ENCODE measurements at places on chromosomes 11 and 22. TPM values are rescaled to one million over a fixed set of nuclear protein-coding genes. Genes with fewer than 3 reads are reported as not detected.

DNA sequence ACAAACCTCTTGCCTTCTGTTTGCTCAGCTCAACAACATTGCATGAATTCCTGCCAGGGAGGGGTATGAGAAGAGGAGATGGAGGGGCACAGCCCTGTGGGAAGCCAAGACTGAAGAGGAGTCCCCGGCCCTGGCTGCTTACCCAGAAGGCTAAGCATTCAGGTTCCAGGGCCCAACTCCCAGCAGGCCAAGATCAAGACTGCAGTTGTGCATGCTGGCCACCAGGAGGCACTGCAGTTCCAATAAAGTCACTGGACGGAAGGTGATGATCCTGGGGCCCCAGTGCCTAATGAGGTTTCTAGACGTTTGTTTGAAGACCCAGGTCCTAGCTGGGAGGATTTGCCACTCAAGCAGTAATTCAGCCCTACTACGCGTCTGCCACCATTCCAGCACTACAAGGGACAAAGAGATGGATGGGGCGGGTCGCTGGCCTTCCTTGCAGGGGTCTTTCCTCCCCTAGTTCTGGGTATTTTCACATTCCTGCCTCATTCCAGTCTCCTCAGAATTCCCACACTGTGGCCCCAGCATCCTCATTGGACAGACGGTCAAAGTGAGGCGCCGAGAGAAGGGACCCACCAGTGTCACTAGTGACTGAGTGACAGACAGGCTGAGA, 23.6 kb downstream of the ALX4 start:
- DNase-seq = peak; percentile 91

- DNase-seq = no peak
These were observed 4.1 kb downstream of the BEST1 start for GRCh38 chr11:61954106-61954850.

DNA sequence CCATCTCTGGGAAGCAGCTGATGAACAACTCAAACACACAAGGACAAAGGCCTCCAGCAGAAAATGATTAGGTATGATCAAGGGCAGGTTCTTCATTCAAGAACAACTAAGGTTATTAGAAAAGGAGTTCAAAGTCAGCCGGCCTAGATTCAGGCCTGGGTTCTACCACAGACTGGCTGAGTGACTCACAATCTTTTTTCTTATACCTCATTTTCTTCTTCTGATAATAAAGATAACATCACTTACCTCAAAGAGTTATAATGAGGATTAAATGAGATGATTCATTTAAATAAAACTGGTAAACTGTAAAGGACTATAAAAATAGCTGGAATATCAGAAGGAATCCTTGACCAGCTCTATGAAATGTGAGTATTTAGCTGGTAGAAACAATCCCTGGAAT, 49.3 kb upstream of the PPP2R1B start:
- DNase-seq = no peak

DNA sequence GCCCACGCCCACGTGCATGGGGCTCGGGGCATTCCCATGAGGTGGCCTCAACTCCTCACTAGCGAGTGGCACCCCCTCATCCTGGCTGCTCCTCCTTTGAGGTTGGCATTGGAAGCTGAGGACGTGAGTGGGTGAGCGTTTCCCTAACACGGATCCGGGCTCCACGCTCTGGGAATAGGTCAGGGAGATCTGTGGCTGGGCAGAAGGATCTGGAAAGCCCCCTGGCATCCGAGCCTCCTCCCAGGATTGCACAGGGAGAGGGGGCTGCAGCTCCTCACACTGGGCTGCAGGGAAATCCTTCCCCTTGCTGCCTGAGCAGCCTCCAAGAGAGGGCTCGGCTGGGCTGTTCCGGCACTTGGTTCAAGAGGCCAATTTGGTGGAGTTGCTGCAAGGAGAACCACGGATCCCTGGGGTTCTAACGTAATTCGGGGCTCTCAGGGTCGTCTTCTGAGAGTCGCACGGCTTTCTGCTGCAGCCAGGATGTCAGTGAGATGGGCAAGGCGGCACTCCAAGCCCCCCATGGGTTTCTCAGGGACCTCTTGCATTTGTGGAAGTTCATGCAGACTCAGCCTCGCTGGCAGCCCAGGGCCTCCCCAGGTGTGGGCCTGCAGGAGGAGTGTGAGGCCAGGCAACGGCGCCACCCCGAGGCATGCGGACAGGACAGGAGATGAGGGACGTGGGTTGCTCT, 1119.0 kb downstream of the BRD1 start:
- DNase-seq = no peak

GRCh38 chr22:44942979-44943700, 66.7 kb downstream of the PHF21B start:
- DNase-seq = no peak

- no peak for DNase-seq
These were observed 44.6 kb downstream of the MYO7A start for GRCh38 chr11:77172666-77172982.

DNA sequence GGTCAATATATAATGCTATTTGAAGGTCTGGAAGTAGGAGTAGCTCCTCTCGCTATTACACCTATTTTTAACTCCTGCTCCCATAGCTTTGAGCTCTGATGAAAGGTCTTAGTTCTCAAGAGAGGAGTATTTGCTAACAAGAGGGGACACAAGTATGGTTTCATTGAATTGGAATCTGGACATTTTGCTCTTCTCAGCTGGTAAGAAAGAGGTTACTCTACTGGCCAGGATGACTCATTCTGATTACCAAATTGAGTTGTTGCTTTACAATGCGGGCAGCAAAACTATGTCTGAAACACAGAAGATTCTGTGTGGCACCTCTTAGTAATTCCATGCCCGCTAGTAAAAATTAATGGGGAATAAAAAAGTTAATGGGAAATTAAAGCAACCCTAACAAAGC, 63.6 kb upstream of the EP300 start:
- no peak for DNase-seq

GRCh38 chr11:45392591-45393091, 106.5 kb upstream of the SYT13 start:
- no peak for DNase-seq

- DNase-seq = no peak
These were observed 3.7 kb downstream of the FAM180B start for GRCh38 chr11:47589977-47590861.

The NPTXR gene
- 116 TPM for total RNA-seq

DNA sequence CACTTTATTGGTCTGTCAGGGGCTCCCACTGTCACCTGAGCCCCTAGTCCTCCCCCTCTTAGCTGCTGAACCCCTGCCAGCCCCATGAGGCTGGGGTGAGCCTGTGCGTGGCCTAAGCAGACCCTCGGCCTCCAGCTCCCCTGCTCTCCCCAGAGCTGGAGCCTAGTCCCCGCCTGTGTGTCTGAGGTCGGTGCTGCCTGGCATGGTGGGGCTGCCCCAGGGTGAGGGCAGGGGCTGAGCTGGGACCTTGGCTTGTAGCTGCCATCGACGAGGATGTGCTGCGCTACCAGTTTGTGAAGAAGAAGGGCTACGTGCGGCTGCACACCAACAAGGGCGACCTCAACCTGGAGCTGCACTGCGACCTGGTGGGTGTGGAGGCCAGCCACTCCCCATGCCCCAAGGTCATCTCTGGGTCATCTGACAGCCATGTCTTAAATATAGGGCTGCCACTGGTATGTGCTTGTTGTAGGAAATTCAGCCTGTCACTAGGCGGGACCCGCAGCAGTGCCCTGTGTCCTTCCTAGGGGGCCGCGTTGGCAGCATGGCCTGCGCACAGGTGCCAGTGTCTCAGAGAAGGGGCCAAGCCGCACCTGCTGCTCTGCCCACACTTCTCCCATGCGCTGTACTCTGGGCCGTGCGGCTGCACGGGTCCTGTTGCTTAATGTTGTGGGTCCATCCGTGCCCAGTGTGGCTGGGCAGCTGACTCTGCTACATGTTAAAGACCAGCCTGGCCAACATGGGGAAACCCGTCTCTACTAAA, 21.0 kb downstream of the PPIL2 start:
- DNase-seq = no peak

DNA sequence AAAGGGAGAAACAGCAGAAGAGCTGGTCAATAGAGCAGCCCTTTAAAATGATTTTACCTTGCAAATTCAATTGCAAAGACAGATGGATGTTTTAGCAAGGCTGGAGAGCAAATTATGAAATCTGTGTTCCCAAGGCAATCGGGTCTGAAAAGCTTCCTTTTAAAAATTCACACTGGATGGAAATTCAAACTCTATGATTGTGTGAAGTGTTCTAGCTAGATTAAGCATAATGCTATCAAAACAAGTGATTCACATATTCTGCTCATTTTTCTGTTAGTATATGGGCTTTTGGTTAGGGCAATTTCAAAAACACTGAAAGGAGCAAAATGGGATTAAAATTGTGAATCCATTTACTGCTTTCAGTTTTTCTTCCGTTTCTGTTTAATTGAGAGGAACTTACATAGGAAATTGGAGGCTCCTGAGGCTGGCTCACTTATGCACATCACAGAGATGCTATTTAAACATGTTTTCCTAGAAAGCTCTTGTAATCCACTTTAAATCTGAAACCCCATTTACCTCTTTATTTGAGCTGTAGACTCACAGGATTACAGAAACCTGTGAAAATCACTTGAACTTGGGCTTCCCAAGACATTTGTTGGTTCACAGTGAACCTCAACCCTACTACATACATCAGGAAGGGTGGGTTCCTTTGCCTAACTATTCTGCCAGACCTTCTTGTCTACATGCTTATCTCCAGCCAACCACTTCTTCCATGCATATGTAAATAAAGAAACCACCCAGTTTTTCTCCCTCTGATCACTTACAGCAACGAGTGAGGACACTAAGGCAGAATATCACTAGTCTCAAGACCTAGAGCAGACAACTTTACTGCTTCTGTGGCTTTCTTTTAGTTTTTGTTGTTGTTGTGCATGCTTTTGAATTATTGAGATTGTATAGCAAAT, 201.9 kb upstream of the PITPNB start:
- peak; percentile 63 for DNase-seq

DNA sequence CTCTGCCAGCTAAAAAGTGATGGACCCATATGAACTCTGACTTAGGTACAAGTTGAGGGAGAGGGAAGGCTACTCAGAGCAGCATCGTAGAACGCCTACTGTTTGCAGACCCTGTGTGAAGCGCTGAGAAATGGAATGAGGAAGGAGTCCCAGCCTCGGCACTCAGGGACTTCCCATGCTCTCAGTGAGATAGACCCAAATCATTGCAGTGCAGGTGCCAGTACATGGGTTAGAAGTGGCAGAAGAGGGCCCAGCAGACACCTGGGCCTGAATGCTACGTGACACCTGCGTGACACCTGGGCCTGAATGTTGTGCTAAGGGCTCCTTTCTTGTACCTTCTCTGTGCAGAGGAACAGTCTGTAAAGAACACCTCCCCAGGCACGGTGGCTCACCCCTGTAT, 2.6 kb upstream of the PDGFB start:
- DNase-seq = no peak

The TEX12 gene
- total RNA-seq = 0.41 TPM

DNA sequence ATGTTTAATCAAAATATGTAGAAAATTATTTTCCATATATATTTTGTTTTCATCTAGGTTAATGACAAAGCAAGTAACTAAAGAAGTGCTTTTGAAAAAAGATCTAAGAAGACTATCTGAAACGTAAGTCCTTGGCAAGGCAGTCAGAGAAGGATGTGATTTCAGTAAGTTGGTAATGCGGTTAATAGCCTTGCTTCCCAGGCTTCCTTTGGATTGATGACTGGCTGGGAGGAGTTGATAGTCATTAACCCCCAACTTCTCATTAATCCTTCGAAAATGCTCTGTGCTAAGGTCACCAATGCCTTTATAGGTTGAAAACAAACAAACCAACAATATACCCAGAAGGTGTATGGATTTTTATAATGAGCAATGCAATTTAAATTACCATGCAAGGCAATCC, 1326.5 kb downstream of the LRRC4C start:
- peak; percentile 50 for DNase-seq

The APLNR gene
- 0.66 TPM for total RNA-seq

DNA sequence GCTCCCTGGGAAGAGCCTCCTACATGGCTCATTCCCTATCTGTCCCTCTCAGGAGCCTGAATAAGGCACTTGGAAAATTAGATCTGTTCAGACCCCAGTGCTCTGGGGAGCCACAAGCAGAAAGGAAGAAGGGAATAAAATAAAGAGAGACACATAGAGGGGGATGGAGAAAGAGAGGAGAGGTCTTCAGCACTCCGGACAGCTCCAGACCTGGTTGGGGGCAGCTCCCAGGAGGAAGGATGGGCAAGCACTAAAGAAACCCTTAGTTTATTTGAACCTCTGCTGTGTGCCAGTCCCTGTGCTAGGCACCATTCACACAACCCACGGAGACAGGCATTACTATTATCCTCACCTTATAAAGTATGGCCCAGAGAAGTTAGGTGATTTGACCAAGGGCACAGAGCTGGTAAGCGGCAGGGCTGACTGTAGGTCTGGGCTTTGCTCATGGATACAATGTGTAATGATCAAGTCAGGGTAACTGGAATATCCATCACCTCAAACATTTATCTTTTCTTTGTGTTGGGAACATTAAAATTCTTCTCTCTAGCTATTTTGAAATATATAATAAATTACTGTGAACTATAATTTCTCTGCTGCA, 53.7 kb upstream of the LRRC32 start:
- DNase-seq = peak; percentile 35

The FOLH1 gene
- 6.1 TPM for total RNA-seq

DNA sequence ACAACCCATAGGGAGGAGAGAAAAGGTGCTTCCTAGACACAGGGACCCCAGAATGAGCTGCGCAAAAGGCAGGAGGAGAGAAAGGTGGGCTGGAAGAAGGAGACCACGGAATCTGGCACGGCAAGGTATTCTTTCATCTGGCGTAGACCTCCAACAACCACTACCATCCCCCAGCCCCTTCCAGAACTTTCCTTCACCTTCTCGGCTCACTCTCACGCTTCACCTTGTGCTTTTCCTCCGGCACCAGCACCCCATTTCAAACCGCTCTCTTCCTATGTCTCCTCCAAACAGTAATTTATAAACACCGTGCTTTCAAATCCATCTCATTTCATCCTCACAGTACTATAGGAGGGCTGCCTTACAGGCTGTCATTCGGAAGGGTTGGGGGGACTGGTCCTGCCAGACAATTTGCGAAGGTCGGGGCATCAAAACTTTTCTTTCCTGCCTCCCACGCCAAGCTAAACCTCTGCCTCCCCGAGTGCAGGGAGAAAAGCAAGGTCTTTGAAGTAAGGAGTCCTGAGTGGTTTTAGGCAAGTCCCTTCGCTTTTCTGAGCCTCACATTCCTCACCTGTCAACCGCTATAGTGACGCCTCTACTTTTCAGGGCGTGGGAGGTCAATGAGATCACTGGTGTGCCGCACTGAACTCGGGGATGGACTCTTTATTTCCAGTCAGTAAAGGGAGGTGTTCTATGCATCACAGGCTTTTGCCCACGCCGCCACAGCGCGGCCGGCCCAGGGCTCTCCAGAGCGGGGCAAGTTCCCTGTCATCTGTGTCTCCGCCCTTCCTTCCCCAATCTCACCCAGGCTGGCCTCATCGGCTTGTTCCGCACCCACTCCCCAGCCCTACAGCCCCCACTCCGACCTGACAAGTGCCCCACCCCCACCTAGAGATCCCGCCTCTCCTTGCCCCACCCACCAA, 800 bp downstream of the KCTD21 start:
- DNase-seq = no peak

Data from A673 (cell line).